ENCODE measurements at places on chromosomes 3 and 15.

DNA sequence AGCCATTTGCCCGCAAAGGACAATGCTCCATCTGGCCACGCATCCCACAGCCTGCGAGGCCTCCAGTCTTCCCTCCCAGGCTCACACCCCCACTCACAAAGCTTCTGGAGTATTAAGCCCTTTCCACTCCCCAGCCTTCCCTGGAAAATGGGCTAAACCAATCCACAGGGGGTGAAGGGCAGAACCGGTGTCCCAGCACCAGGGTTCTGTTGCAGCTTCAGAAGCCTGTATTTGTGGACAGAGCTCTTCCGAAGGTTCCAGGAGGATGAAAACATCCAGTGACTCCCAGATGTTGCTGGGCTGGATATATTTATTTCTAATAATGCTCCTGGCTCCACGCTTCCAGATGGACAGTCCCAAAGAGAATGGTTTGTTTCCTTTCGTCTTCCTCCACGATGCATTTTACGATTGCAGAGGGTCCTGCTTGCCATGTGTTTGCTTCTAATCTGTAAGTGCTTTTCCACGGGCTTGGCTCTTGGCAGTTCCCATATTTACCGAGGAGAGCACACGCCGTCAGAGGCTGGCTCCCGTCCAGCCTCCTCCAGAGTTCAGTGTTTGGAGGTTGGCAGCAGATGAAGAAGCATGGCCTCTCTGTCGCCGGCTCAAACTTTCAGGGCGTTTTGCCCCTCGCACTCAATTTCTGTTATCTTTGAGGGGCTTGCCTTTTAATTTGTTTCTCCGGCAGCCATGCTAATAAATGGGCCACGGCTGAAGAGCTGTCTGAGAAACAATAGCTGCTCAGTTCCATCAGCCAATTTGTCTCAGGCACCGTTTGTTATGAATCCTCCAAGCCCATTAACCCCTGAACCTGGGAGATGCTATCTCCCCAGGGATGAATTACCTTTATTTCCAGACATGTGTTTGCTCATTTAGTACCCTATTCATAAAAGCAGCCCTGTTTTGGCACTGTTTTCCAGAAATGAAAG, 367.9 kb upstream of the PROK2 start:
- peak; percentile 65 for DNase-seq

GRCh38 chr3:123652342-123652984, 67.6 kb upstream of the HACD2 start:
- DNase-seq = peak; percentile 64

GRCh38 chr15:77311618-77312398, 108.1 kb downstream of the PEAK1 start:
- no peak for DNase-seq

- no peak for DNase-seq
Measured at GRCh38 chr3:197104738-197105137, 75.1 kb upstream of the MELTF start.

DNA sequence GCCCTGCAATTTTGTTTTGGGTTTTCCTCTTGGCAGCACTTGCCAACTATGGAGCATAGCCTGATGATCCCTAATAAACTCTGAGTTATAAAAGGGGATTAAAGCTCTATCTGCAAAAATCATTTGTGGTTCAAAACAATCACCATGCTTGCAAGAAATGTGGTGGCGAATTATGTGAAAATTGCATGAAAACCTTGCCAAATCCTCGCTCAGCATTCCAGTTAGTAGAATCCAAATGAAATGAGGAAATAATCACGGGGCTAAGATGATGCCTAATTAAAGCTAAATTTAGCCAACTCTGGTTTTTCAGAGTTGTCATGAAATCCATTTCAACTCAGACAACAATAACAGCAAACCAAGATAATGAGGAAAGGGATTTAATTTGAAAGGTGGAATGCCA, 73.0 kb upstream of the PROK2 start:
- peak; percentile 14 for DNase-seq

GRCh38 chr3:129106866-129107565, 14.6 kb downstream of the RAB43 start:
- DNase-seq = no peak

GRCh38 chr3:13451301-13451673, 28.8 kb upstream of the HDAC11 start:
- no peak for DNase-seq

DNA sequence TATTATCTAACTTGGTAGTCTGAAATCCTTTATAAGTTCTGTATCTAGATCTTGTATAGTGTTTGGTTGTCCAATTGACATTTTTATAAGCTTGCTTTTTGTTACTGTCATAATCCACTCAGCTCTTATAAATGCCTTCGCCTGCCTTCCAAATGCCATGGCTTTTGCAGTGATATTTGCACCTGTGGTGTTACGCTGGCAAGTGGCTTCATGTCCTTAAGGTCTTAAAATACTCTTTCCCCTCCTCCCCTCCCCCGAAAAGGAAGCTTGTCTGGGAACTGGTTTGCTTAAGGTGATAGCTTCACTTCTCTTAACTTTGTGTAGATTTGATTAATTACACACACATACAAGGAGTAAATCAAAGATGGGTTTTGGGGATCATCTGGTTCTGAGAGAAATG, 62.0 kb downstream of the ABHD2 start:
- DNase-seq = no peak
